Mesenteric fat pad (tissue), 1 donor: ENCODE measurements at places on chromosomes 12 and 14. TPM values are rescaled to one million over a fixed set of nuclear protein-coding genes. Genes with fewer than 3 reads are reported as not detected.

- no peak for DNase-seq
Measured at GRCh38 chr12:95402096-95402495, 71.9 kb upstream of the METAP2 start.

Gene DCAF11
- total RNA-seq = 31.7 TPM

DNA sequence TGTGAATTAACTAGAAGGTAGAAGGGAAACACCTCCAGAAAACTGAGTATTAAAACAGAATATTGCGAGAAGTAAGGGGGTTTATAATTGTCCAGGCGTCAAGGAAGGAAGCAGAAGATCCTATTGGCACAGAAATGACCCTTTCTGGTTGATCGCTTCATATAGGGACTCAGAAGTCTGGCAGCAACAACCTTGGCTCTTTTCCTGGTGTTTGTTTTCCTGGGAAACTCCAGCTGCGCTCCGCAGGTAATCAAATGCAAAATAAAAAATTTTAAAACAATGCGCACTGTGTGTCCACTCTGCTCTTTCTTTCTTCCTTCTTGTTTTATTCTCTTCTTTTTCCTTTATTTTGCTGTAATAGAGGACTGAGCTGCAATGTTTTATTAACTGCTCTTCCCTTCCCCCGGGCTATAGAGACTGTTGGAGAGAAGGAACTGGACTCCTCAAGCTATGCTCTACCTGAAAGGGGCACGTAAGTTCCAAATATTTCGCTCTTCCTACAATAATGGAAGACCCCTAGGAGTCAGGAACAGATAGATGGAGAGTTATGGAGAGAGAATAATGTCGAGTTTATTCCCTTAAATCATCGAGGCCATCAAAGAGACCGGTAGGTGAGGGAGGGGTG lies 737 bp downstream of the SPX start:
- DNase-seq = no peak

DNA sequence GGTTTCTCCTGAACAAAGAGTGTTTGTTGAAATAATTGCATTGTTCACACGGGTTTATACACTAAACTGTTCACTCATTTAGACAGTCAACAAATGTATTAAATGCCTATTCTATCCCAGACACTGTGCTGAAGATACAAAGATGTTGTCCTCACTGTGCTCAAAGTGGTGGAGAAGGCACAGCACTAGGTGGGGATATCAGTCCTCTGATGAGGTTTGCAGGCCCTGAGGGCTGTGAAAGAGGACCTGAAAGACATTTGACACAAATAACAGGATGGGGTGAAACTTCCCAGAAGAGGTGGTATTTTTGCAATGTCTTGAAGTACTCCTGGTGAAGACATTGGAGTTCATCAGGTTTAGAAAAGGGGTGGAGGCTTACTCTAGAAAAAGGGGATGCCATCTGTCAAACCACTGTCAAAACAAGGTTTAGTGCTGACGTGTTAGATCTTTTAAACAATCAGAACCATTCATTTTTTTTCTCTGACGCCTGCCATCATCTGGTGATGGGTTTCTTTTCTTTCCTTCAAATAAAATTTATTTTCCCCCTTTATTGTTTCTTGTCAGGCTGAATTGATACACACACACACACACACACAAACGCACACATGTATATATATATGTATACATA lies 69.5 kb downstream of the ACSS3 start:
- no peak for DNase-seq

Gene KRT75
- not detected for total RNA-seq

DNA sequence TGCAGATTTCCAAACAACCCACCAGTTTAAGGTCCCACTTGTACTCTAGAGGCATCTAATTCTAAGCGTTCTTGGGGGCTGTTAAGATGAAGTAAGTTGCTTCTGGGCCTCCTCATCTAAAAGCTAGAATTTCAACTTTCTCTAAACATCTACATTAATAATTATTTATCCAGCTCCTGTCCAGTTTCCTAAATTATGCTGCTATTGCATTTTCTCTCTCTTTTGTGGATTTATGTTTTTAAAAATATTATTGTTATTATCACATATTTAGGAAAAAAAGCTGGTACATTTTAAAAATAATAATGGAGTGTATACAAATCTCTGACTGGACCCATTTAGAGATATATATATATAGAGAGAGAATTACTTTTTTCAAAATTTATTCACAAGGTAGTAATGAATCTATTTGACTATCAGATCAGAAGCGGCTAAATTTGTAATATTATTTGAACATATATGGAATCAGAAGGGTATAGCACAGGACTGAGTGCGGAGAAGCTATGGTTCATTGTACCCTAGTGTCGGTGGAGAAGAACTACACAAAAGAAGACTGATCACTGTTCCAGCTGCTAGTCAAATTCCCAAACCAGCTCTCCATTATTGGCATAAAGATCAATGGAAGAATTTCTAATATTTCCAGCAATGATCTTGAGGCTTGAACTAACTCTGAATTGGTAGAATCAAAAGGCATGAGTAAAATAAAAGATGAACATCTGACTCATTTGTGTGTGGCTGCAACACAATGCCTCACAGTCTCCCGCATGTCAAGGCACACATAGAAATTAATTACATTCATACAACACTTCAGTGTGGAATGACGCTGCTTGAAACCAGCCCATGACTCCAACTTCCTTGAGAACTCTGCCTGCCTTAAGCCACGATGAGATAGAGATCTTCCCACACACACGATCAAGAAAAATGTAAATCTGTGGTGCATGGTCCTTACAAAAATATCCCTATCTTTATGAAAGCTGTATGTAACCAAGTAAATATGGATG lies 433.4 kb upstream of the OR4E1 start:
- no peak for DNase-seq

GRCh38 chr12:106345746-106346145 lies 11.8 kb upstream of the POLR3B start:
- no peak for DNase-seq

Gene DPF3
- 0.64 TPM for total RNA-seq

DNA sequence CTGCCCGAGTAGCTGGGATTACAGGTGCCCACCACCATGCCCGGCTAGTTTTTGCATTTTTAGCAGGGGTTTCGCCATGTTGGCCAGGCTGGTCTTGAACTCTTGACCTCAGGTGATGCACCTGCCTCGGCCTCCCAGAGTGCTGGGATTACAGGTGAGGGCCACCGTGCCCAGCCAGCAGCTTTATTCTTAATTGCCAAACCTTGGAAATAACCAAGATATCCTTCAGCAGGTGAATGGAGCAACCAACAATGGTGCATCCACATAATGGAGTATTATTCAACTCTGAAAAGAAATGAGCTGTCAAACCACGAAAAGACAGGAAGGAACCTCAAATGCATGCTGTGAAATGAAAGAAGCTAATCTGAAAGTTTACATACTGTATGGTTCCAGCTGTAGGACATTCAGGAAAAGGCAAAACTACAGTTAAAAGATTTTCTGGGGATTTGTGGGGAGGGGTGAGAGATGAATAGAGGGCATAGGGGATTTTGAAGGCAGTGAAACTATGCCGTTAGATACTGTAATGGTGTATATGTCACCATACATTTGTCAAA lies 118.8 kb upstream of the CCND2 start:
- no peak for DNase-seq

DNA sequence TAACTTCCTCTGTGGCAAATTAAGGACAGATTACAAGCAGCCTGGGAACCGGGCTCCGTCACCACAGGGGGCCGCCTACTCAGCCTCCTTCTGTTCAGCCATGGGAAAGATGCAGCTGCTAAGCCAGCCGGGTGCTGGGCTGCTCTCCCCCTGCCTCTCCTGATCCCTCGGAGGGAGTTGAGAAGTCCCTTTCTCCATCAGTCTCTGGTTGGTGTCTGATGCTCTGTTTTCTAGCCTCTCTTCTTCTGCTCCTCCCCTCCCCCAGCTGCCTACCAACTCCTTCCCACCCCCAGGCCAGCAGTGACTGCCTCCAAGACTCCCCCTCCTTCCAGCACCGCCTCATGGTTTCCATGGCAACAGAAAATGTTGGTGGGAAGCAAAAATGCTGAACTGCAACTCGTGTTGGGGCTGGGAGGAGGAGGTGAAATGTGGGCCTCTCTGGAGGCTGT lies 486.7 kb downstream of the APAF1 start:
- no peak for DNase-seq

- peak; percentile 94 for DNase-seq
Measured at GRCh38 chr14:81219210-81219758, 1.5 kb downstream of the GTF2A1 start.

Gene HSP90AA1
- total RNA-seq = 473 TPM

- DNase-seq = no peak
Measured at GRCh38 chr14:82731526-82731925, 1197.9 kb upstream of the SEL1L start.

GRCh38 chr14:34964977-34965764 lies 17.6 kb upstream of the SRP54 start:
- DNase-seq = no peak

Gene CACNB3
- 13.2 TPM for total RNA-seq

Gene RAP1B
- total RNA-seq = 323 TPM

Gene OR6C3
- not detected for total RNA-seq

- no peak for DNase-seq
Measured at GRCh38 chr12:25788707-25789442, 169.6 kb upstream of the RASSF8 start.

GRCh38 chr14:77003960-77004710 lies 24.4 kb downstream of the IRF2BPL start:
- no peak for DNase-seq

DNA sequence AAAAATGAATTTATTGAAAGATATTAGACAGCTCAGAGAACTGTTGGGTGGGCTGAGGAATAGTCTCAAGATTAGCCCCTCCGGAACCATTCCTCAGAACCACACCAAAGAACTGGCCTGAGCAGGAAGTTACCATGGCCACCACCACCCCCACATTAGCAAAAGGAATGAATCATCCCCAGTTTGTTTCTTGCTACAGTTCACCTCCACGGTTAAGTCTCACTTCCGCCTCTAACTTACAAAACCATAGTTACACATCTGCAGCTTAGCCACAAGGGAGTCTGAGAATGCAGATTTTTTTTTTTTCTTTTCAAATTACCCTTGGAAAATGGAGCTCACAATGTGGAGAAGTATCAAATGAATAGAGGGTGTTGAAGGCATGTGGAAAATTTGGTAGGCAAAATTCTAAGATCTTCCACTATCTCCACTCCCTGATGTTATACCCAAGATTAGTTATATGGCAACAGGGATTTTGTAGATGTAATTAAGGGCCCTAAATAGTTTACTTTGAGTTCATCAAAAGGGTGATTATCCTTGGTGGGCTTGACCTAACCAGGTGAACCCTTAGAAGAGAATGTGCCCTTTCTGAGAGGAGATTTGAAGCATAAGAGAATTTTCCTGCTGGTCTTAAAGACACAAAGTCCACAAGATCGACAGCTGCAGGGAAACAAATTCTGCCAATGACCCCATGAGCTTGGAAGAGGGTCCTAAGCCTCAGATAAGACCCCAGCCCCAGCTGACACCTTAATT lies 129.8 kb upstream of the KRR1 start:
- no peak for DNase-seq

Gene BDKRB2
- 11.4 TPM for total RNA-seq

DNA sequence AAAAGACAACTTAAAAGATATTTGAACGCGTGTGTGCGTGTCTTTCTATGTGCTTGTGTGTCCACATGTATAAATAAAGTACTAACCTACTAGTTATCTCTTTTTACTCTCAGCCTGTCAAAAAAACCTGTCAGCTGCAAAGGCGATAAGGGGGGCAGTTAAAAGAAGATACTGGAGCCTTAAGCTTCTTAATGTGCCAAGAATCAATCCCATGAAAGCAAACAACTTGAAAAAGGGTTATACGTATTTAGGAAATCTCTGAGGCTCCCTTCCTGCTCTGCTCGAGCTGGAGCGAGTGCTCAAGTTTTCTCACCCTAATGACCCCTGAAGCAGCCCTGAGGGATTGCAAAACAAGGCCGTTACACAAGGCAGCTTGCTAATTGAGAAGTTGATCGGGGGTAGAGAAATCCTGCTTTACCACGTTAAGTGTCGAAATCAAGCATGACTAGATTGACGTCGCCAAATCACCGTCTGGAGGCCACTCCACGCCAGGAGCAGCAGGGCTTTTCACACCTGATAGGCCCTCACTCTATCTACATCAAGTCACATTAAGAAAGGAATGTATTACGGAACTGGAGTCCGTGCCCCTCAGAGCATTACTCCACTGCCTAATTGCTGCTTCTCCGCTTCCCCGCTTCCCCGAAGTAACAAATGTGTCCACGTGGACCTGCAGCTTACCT lies 32.4 kb downstream of the LMO3 start:
- DNase-seq = no peak

DNA sequence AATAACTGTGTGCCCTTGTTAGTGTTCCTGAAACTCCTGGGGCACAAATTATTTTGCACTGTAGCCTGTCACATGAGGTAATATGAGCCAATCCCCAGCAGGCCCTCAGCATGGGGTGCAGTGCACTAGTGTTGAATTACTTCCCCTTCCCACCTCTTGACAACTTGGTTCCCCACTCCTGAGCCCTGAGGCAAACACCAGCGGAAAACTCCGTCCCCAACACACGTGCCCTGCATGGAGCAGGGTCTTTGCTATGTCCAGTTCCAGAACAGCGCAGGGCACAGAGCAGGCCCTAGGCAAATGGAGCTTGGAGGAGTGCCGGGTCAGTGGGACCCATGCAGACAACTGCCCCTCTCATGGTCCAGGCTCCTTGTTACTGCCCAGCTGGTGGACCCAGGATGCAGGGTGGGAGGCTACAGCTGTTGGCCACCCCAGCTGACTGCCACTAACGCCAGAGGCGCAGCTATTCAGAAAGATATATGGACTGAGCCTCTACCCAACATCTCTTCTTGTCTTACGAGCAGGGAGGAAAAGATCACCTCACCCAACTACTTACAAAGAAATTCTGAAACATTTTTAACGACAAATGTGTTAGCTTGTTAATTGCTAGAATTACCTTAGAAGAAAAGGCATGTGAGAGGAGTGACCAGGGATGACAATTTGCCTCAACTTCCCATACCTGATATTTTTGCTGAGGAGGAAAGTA lies 71.6 kb downstream of the NT5DC3 start:
- no peak for DNase-seq

Gene GRIN2B
- 0.64 TPM for total RNA-seq

DNA sequence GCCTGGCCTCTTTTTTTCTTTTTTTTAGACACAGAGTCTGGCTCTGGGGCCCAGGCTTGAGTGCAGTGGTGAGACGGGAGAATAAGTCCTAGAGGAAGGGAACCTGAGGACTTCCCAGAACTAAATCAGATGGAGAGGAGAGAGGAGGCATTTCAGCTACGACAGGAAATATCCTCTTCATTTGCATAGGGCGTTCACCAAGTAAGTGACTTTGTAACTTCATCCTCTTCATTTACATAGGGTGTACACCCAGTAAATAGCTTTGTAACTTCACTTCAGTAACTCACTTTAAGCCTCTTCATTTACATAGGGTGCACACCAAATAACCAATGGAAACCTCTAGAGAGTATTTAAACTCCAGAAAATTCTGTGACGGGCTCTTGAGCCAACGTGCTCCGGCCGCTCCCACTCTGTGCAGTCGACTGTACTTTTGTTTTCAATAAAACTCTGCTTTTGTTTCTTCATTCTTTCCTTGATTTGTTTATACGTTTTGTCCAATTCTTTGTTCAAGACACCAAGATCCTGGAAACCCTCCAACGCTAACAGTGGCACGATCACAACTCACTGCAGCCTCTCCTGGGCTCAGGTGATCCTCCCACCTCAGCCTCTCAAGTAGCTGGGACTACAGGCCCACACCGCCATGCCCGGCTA lies 21.4 kb upstream of the ANKRD9 start:
- DNase-seq = no peak

GRCh38 chr12:39946361-39947280 lies 159.3 kb downstream of the SLC2A13 start:
- DNase-seq = no peak

Gene CLEC4A
- 3.5 TPM for total RNA-seq

Gene PPP1R1A
- 184 TPM for total RNA-seq
